ENCODE measurements at places on chromosomes 7 and 10.

- H3K4me3 ChIP-seq = no peak overlapping the region
- peak overlapping the region; percentile 16 for H3K27ac ChIP-seq
- no peak for DNase-seq
- H3K4me1 ChIP-seq = no peaks in the 10 kb centered on the region
Observed at GRCh38 chr7:94296881-94297280, 97.8 kb upstream of the COL1A2 start.

DNA sequence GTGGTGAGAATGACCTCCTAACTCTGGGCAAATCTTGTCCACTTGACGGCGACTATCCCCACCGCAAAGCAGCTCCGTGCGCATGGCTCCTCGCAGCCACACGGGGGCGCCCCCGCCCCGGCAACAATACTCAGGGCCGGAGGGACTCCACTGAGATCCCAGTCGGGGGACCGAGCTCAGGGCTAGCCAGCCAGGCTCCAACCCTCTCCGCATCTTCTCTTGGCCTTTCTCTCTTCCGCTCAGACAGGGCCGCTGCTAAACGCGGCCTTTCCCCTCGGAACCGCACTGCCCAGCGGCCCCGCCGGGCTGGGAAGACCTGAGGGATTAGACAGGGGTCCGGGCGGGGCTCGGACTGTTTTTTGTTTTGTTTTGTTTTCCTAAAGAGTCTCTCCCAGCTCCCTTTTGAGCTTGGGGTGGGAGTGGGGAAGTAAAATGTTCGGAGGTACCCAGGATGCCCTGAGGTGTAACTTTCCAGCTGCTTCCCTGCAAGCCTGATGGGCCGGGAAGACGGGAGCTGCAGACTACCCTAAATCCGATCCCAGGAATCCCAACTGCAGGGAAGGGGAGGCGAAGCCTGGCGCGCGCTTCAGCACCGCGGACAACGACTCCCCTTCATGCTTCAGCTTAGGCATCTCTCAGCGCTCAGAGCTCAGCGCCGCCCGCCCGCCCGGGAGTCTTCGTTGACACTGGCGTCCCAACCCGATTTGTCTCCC is 2.7 kb downstream of the KCNIP2 start:
- peak overlapping the region; percentile 24 for H3K4me3 ChIP-seq
- H3K27me3 ChIP-seq = no peaks in the 10 kb centered on the region
- peaks cover 10% of the 10 kb centered on the region for H3K4me1 ChIP-seq
- peak; percentile 81 for DNase-seq

- H3K4me3 ChIP-seq = no peak overlapping the region
- H3K27ac ChIP-seq = no peak overlapping the region
- H3K27me3 ChIP-seq = no peaks in the 10 kb centered on the region
- no peak for DNase-seq
Observed at GRCh38 chr10:102284531-102284930, 39.2 kb downstream of the GBF1 start.

DNA sequence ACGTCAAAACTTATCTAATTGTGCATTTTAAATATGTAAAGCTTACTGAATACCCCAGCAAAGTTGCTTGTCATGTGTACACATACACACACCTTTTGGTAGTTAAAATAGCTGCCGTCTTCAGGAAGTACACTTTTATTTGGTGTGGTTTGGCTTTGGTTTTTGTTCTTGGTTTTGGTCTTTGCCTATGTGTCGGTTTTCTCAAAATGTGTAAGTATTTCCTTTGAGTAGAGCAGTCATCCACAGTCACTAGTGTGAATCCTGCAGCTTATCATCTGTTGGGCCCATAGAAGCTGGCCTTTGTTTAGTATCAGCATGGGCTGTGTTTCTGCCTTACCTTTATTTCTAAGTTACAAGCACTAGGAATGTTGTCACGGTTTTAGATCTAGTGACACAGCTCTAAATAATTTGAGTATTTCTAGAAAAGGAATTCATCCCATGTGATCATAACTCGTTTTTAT is 35.3 kb downstream of the NET1 start:
- H3K4me3 ChIP-seq = peak overlapping the region; percentile 40
- H3K36me3 ChIP-seq = peaks cover 8% of the 10 kb centered on the region
- H3K27me3 ChIP-seq = no peaks in the 10 kb centered on the region
- peak overlapping the region; percentile 79 for H3K27ac ChIP-seq
- no peak for DNase-seq
- H3K4me1 ChIP-seq = peaks cover 3% of the 10 kb centered on the region

- H3K36me3 ChIP-seq = no peaks in the 10 kb centered on the region
- DNase-seq = no peak
Observed at GRCh38 chr10:75612904-75613684, 181.7 kb downstream of the LRMDA start.

DNA sequence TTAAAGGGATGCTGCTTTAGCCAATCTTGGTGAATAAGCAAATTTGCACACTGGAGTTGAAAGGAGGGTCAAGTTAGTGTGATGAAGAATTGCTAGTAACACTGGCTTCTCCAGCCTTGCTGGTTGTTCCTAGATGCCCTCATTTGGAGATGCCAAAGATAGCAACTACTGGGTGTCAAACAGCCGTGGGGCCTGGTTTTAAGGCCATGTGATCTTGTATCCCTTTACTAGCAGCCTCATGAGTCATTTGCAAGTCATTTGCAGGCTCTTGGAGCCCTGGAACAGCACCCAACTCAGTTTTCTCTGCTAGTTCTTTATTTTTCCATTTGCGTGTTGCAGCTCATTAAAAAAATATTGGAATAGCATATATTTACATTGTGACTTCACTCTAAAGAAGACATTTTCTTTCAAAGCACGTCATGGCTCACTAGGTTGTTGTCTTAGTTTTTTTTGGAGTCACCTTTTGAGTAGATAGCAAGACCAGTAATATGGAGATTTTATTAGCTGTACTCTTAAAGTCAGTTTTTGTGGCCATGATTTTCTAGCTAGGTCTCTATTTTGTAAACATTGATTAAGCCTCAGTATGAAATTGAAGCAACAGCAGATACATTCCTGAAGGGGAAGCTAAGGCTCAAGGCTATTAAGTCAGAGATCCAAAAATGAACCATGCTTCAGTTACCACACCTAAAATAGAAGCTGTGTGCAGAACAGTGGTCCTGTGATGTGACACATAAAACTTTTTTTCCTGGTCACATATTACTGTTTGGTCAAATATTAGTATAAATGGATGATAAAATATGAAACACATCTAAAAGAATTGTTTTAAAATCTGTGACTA is 1.3 kb downstream of the LSMEM1 start:
- no peaks in the 10 kb centered on the region for H3K27me3 ChIP-seq
- DNase-seq = no peak
- no peaks in the 10 kb centered on the region for H3K36me3 ChIP-seq
- no peaks in the 10 kb centered on the region for H3K4me1 ChIP-seq

GRCh38 chr10:72234560-72235095 is 18.6 kb upstream of the ASCC1 start:
- peaks cover 7% of the 10 kb centered on the region for H3K36me3 ChIP-seq
- no peak overlapping the region for H3K27ac ChIP-seq
- DNase-seq = no peak

GRCh38 chr7:70752794-70753241 is 379.1 kb upstream of the GALNT17 start:
- no peaks in the 10 kb centered on the region for H3K27me3 ChIP-seq
- H3K4me3 ChIP-seq = no peak overlapping the region
- H3K27ac ChIP-seq = no peak overlapping the region
- no peaks in the 10 kb centered on the region for H3K4me1 ChIP-seq
- no peak for DNase-seq

DNA sequence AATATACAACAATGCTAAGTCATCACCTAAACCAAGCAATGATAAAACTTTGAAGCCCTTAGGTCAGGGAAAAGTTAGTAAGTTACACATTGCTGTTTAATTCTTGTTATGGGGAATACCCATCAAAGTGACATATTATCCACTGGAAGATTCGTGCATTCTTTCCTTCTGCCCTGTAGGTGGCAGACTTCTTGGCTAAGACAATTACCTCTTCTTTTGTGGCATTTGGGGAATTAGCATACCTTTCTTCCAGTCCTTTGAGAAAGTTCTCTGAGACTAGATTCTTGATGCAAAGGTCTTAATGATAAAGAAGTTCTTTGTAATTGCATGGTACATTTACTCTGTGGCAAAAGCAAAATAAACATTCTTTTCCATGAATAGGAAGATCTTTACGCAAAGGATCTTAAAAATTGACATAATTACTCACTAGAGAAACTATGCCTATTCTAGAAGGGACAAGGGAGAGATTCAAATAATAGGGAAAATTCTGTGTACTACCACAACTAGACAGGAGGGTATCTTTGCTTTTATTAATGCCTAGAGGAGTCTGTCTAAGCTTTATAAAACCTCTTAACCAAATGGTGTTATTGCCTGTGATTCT is 395.9 kb downstream of the GRM8 start:
- no peak for DNase-seq
- no peaks in the 10 kb centered on the region for H3K27me3 ChIP-seq
- no peaks in the 10 kb centered on the region for H3K36me3 ChIP-seq
- no peaks in the 10 kb centered on the region for H3K4me1 ChIP-seq

DNA sequence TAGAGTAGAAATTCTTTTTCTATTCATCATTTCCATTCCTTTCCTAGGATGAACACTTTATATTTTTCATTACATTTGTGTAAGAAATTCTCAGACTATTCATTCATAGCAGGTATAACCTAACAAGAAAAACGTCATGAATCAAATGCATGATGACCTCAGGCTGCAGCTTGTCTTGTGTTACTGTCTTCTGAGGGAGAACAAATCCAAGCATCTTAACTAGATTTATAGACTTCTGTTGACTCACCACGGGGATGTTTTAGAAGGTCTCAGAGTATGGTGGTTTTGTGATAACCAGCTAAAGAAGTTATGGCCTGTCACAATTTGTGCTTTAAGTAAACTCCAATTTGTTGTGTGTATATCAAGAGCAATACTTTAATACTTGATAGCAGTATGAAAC is 102.7 kb downstream of the ANKRD7 start:
- no peak for DNase-seq
- H3K27ac ChIP-seq = no peak overlapping the region
- H3K27me3 ChIP-seq = no peaks in the 10 kb centered on the region
- no peaks in the 10 kb centered on the region for H3K36me3 ChIP-seq
- H3K4me1 ChIP-seq = no peaks in the 10 kb centered on the region

- DNase-seq = no peak
- H3K27ac ChIP-seq = no peak overlapping the region
- no peaks in the 10 kb centered on the region for H3K27me3 ChIP-seq
- H3K36me3 ChIP-seq = no peaks in the 10 kb centered on the region
- H3K4me3 ChIP-seq = no peak overlapping the region
- H3K4me1 ChIP-seq = no peaks in the 10 kb centered on the region
Observed at GRCh38 chr7:142772673-142773072, 1.9 kb downstream of the PRSS2 start.

- no peaks in the 10 kb centered on the region for H3K36me3 ChIP-seq
- peak overlapping the region; percentile 7 for H3K27ac ChIP-seq
- H3K27me3 ChIP-seq = no peaks in the 10 kb centered on the region
- H3K4me3 ChIP-seq = no peak overlapping the region
- DNase-seq = no peak
Observed at GRCh38 chr7:151680810-151681209, 161.1 kb upstream of the RHEB start.

DNA sequence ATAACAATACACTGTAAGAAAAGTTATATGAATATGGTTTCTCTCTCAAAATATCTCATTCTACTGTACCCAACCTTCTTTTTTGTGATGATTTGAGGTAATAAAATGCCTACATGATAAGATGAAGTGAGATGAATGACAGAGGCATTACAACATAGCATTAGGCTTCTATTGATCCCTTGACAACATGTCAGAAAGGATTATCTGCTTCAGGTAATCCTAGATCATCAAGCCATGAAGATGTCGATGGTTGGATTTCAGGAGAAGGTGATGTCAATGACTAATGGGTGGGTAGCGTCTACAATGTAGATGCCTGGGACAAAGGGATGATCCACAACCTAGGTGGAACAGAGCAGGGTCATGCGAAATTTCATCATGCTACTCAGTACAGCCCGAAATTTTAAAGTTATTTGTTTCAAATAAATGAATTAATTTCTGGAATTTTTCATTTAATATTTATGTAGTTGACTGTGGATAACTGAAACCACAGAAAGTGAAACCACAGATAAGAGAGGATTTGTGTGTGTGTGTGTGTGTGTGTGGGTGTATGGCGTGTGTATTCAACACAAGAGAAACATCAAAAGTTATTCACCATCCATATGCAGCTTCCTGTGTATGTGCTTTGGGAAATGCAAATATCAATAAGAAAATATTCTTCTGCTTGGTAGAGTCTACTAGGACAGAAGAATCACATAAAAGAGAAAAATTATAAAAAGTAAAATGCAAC is 77.0 kb downstream of the MAGI2 start:
- no peaks in the 10 kb centered on the region for H3K27me3 ChIP-seq
- H3K4me3 ChIP-seq = no peak overlapping the region
- no peak for DNase-seq
- H3K4me1 ChIP-seq = no peaks in the 10 kb centered on the region

- H3K36me3 ChIP-seq = no peaks in the 10 kb centered on the region
Observed at GRCh38 chr10:31677195-31678138, 251.2 kb downstream of the ARHGAP12 start.

GRCh38 chr10:28396331-28396730 is 93.5 kb upstream of the MPP7 start:
- H3K27ac ChIP-seq = no peak overlapping the region
- H3K27me3 ChIP-seq = no peaks in the 10 kb centered on the region
- no peak overlapping the region for H3K4me3 ChIP-seq
- no peaks in the 10 kb centered on the region for H3K4me1 ChIP-seq

- H3K4me3 ChIP-seq = no peak overlapping the region
- H3K27me3 ChIP-seq = no peaks in the 10 kb centered on the region
- H3K27ac ChIP-seq = no peak overlapping the region
- no peak for DNase-seq
- H3K4me1 ChIP-seq = no peaks in the 10 kb centered on the region
- H3K36me3 ChIP-seq = no peaks in the 10 kb centered on the region
Observed at GRCh38 chr10:96570511-96570910, 16.3 kb downstream of the TM9SF3 start.

DNA sequence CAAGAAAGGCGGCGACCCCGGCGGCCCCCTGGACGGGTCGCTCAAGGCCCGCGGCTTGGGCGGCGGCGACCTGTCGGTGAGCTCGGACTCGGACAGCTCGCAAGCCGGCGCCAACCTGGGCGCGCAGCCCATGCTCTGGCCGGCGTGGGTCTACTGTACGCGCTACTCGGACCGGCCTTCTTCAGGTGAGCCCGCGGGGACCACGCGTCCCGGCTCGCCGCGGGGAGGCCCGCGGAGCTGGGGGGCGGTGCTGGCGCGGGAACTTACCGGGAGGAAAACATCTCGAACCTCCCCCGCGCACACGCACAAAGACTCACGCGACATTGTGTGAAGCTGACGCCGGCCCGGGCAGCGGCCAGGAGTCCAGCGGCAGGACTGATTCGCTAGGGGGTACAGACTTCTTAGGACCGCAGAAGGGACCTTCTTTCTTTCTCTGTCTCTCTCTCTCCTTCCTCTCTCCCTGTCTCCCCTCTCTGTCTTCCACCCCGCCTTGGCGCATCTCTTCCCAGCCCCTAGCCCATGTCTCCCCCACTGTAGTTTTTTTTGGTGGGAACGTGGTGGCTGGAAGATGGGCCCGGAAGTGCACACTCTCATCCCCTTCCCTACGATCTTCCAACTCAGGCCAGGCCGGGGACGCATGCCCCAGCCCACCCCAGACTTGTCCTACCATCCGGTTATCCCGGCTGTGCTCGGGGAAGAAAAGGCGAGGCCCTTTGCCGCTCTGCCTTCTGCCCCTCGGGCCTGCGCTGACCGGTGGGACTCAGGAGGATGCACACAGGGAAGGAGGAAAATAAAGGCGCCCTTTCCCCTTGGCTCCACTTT is 1.2 kb downstream of the EN2 start:
- no peak overlapping the region for H3K27ac ChIP-seq
- H3K4me3 ChIP-seq = peak overlapping the region; percentile 15
- no peak for DNase-seq
- H3K4me1 ChIP-seq = peaks cover 3% of the 10 kb centered on the region
